ENCODE measurements at places on chromosomes 3 and 15.

- no peak for DNase-seq
These were observed 94.1 kb downstream of the HMG20A start for GRCh38 chr15:77514641-77515402.

GRCh38 chr3:115062009-115062408, 85.1 kb downstream of the ZBTB20 start:
- no peak for DNase-seq

DNA sequence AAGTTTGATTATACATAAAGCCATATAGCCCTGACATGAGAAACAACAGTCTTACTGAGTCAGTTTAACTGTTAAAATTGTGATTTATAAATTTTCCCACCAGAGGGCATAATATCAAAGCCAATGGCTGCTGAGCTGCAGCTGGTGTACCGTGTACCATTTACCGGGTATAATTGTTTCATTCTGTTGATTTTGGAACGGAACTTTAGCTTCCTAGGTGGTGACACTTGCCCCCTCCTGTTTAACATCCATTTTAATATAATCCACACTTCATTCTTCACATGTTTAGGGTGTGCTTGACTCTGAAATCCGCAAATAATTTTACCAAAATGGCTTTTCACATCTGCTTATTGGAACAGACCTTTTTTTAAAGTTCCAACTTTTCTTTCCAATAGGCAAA, 72.8 kb downstream of the SLC9A9 start:
- DNase-seq: no peak

DNA sequence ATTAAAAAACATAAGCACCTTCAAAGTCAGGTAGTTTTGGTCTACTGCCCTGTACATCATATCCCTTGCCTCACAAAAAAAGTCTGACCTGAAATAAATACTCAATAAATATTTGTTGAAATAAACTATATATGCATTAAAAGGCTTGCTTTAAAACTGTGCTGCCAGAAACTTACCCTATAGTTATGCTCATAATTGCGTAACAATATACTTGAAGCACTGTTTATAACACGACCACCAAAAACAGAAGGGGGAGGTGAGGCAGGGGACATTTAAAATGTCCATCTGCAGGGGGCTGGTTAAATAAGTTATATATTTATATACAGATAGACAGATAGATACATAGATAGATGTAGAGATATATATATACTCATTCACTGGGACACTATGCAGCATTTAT, 549.5 kb downstream of the MAGI1 start:
- DNase-seq: no peak

DNA sequence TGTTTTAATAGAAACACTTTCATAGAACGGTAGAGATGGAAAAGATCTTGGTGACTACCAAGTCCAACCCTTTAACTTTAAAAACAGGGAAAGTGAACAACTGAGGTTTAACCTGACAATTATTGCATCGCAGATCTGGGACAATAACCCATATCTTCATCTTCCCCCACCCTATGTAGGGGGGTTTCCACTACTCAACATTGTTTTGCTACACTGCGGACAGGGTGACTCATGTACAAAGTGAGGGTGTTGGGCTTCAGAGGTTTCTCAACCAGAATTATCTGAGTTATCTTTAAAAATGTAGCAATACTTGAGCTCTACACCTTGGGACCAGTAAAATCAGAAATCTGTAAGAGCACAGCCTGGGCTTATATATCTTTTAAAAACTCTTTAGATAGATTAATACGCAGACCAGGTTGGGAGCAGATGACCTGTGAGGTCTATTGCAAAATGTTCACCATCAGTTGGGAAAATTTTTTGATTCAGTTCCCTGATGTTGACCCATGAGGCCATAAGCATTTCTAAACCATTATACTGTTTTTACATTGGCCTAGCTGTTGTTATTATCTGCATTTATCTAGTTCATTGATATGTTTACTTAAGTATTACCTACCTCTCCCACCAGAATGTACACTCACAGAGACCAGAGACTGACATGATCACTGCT, 103.6 kb upstream of the ICE2 start:
- DNase-seq: no peak

GRCh38 chr3:23880703-23881339, 36.0 kb downstream of the NKIRAS1 start:
- no peak for DNase-seq

GRCh38 chr3:160434071-160434470, 15.5 kb downstream of the TRIM59 start:
- no peak for DNase-seq

GRCh38 chr15:77525907-77526594, 105.4 kb downstream of the HMG20A start:
- no peak for DNase-seq

- DNase-seq: no peak
These were observed 75.1 kb upstream of the LMOD3 start for GRCh38 chr3:69197455-69197854.

DNA sequence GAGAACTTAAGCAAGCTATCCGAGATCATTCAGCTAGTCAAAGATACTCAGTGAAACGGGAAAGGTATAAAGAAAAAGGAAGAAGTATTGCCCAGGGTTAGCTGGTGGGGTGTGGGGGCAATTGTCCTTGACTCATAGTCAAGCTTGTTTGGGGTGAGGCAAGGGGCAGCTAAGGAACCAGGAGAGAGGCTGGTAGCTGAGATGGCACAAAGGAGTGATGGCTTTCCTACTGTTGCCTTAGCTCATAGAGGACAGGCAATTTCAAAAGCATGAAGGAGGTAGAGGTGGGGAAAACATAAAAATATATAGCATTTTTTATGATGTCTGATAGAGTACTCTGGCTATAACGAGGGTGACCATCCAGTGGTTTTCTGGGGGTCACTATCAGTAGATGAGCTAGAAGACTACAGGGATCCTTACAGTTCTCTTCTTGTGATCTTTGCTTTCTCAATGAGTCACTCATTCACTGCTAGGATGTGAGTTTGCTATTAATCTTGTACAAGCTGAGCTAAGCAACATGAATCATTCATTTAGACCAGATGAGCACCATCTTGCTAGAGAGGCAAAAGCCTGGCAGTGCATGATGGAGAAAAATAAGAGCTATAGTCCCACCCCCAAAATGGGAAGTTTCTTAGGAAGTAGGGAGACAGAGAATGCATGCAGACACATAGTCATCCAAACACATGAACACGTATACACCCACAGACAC, 207.1 kb upstream of the PFN2 start:
- DNase-seq: no peak

GRCh38 chr3:171200750-171201088, 174.2 kb upstream of the SLC2A2 start:
- DNase-seq: no peak

GRCh38 chr15:52137432-52138357, 25.1 kb upstream of the BCL2L10 start:
- no peak for DNase-seq

DNA sequence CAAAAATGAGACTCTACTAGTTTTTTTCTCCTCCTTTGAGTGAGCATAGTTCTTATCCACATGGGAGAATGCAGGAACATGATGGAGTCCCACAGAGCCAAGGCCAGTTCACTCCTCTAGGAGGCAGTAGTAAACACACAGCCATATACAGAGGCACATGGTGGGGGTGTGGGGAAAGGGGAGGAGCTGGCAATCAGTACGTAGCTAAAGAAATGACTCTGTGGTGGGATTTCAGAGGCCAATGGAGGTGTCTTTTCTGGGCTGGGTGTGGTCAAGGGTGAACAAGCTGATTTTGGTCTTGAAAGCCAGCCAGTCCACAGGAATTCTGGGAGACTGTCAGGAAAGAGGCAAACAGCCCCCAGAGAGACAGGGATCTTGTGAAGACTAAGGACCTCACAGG, 6.6 kb upstream of the RAB11A start:
- DNase-seq: no peak

DNA sequence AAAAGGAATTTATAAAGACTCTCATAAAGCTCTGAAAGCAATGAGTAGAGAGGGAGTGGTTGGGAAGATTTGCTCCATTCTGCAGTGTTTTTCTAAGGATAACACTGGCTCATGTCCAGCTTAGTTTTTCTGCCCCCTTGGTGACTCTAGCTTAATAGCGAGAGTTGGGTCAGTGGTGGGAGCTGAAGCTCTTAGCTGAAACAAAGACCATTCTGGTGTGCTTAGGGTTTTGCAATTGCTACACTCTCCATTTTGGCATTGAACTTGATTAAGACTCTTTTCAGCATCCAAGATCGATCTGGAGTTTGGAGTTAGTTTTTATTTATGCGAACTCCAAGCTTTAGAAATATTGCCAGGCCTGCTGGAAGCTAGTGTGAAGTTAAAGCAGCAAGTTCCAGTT, 98.0 kb downstream of the ATG7 start:
- DNase-seq: no peak

DNA sequence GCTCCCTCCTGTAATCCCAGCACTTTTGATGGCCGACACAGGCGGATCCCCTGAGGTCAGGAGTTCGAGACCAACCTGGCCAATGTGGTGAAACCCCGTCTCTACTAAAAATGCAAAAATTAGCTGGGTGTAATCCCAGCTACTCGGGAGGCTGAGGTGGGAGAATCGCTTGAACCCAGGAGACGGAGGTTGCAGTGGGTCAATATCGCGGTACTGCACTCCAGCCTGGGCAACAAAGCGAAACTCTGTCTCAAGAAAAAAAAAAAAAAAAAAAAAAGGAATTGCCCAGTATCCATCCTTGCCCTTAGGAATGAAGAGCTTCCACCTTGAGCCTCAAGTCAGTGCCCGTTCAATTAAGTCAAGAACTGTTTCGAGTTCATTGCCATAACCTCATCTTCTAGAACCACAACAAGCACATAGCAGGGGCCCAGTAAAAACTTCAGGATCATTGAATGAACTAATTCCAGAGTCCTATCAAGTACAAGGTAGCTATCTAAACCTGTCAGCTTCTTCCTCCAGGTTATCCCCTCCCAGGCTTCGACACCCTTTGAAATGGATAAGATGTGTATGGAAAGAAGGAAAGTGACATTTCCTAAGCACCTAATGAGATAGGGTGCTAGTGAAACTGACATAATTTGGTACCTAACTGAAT, 826 bp downstream of the DBR1 start:
- DNase-seq: no peak

GRCh38 chr15:95025924-95026728, 794.8 kb downstream of the MCTP2 start:
- no peak for DNase-seq

DNA sequence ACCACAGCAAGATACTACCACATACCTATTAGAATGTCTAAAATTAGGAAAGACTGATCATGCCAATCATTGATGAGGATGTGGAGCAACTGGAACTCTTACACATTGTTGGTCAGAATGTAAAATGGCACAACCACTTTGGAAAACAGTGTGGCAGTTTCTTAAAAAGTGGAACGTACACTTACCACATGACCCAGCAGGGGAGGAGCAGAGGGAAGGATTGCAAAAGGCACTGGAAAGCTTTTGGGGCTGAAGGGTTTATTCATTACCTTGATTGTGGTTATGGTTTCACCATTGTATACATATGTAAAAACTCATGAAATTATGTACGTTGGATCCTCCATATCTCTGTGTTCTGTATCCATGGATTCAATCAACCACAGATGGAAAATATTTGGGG, 3.3 kb upstream of the EHD4 start:
- DNase-seq: no peak

GRCh38 chr3:168645180-168645579, 549.5 kb upstream of the GOLIM4 start:
- DNase-seq: no peak

DNA sequence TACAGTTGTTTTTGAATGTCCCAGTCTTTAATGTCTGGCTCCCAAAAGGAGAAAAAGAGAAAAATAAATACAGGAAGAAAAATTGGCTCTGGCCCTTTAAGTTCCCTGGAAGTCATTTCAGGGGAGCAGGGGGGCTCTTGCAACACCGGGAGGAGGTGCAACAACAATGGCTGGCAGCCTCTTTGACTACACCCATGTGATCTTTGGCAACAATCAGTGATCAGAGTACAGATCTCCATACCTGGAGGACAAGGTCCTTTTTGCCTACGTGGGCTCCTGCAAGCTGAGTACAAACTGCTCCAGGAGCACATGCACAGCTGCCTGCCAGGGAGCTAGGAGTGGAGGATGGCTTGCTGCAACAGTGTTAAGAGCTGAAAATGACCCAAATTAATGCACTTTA, 63.9 kb downstream of the GLCE start:
- DNase-seq: no peak

DNA sequence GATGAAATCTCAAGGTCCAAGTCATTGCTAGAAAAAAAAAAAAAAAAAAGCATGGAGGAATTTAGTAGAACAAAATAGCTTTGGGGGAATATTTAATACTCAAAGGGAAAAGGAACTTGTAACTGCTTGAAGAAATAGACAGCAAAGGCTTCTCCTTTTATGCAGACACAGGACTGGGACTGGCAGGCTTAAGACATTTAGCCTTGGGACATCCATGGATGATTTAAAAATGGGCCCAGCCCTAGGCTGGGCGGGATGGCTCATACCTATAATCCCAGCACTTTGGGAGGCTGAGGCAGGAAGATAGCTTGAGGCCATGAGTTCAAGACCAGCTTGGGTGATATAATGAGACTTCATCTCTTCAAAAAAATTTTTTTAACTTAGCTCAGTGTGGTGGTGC, 19.8 kb downstream of the RPSA start:
- DNase-seq: no peak

- no peak for DNase-seq
These were observed 11.6 kb downstream of the ADAMTS17 start for GRCh38 chr15:100330221-100330620.

- no peak for DNase-seq
These were observed at the start of gene KY for GRCh38 chr3:134650431-134651346. TSS of gene KY (minus strand) at chr3:134651022. CDS start at chr3:134650960, 62 bp downstream.

DNA sequence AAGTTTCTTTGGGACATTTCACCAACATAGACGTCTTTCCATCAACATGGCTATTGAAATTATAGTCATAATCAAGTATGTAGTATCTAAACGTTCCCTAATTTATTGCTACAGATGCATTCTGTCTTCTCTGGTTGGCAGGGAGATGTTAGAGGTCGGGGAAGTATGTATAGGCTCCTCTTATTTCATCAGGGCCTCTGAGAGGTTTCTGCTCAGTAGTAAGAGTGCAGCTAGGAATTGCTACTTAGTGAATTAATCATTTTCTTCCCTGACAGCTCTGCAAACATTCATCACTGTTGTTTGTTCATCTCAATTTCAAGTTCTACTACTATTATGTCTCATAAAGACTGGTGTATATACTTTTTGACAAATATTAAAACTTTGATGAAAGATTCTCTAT, 309.7 kb upstream of the NR2F2 start:
- DNase-seq: no peak

DNA sequence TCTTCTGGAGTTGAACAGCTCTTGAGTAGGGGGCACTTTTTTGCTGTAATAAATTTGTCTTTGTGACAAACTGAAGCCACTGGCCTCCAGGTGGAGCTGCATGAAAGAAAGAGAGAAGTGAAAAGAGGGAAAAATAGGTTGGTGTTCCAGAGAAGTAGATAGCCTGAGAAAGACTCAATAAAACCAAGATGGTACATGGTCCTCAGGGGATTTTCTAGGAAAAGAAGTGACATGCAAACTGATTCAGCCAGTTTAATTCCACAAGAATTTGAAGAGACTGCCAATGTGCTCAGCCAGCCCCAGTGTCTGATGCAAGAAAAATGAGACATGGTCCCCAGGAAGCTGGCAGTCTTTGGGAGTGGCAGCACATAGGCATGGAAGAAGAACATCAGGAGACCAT, 152.7 kb downstream of the CD47 start:
- no peak for DNase-seq

GRCh38 chr3:25056803-25057351, 371.2 kb upstream of the RARB start:
- no peak for DNase-seq
